ENCODE measurements at places on chromosomes 1 and 21. TPM values are rescaled to one million over a fixed set of nuclear protein-coding genes. Genes with fewer than 3 reads are reported as not detected.

DNA sequence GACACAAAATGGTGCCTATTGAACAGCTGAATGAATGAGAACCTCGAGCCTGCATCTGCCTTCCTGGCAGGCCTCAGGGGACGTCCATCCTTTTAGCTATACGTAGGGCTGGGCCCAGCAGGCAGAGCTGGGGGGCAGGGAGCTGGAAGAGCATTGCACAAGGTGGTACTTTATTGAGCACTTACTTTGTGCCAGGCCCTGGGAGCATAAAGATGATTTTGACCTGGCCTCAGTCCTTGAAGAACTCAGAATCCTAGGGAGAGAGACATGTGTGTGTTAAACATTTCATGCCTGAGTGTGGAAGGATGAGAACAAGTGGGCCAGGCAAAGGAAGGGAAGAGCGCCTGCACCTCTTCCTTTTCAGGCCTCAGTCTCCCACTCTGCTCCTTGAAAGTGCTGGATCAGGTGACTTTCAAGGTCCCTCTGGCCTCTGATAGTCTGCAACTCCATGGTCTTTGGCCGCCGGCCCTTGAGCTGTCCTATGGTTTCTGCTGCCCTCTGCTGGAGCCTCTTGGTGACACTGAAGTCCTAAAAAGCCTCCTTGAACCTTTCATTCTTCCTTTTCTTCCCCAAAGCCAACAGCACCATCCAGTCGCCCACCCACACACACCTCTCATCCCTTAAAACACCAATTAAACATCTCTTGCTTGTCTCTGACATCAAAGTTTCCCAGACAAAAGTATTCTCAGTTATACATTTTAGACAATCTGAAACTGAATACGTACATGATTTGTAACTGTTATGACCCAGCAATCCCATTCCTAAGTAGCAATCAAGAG is 3.5 kb upstream of the PEAR1 start:
- peak; percentile 85 for DNase-seq

DNA sequence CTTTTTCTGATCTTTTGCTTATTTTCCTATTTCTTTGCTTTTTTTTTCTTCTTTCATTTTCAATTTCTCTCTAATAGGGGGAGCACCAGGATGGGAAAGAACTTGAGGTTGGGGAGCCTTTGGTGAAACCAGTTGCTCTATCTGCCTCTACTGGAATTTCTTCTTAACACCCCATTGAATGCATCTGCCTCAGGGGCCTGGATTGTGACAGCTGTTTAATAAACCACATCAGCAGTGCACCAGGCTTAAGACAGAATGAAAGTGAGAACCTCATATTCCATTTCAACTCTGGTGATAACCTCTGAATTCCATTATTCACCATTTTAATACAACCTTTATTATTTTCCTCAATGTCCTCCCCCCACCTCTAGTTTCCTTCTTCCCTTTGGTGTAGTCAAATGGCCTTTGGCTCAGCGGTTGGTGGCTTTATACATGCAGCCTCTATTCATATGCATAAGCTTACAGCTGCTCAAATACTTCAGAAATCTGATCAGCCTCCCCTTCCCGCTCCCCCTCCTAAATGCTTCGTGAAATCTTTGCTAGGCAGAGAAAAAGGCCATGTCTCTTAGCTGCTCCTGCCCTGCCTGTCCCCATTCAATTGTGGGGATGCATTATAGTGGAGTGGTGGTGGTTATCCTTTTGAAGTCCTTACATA is 537.3 kb upstream of the PLXNA2 start:
- no peak for DNase-seq

- no peak for DNase-seq
Observed at GRCh38 chr1:10727751-10728232, 68.7 kb downstream of the CASZ1 start.

DNA sequence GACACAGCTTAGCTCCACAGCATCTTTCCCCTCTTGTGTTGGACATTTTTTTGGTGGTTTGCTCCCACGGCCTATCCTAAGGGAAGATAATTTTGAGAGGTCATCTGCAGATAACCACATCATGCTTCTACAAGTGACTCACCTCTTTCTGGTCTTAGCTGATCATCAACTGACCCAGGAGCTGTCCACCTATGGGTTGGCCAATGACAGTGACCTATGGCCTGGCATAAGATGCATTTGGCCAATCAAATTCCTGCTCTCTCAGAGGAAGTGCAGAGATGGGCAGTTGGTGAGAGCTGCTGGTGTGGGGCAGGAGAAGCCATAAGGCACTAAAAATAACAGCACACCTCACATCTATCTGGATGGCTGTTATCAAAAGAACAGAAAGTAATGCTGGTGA is 100.0 kb upstream of the CLDN14 start:
- peak; percentile 19 for DNase-seq

DNA sequence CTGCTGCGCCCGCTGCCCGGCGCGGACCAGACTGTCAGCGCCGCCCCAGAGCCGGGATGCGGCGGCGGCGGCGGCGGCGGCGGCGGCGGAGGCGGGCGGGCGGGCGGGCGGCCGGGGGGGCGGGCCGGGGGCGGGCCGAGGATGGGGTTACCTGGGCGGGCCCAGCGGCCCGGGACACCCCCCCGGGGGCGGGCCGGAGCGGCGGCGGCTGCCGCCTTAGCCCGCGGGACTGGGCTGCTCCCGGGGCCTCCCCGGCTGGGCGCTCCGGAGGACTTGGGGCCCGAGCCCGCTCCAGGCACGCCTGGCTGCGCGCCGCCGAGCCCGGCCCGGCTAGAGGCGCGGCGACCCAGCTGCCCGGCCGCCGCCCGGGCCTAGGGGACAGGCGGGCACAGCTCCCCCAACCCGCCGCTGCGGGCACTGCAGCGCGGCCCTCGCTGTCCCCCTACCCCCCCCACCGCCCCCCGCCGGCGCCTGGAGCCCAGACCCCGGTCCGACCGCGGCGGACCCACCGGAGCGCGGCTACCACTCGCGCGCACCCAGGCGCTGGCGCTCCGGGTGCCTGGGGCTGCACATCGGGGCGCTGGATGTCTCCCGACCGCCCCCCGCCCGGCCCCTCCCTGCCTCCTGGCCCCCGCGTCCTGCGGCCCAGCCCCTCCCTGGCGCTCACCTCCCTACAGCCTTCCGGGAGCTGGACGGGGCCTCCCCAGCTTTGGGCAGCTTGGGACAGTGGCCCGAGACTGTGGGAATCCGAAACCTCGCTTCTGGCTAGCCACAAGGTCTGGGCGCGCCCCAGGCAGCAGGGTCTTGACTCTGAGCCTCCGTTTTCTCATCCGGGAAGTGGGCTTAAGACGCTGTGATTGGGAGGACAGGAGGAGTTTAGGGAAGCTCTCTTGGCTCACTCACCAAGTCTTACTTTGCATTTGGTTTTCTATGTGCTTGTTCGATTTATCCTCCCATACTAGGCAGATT is at the start of gene WNT4:
TSS of gene WNT4 (minus strand) at position 33 of the 969 bp plus-strand sequence. CDS start 175 bp downstream, outside the sequence.
- DNase-seq, result peak; percentile 7

GRCh38 chr1:40954626-40955025 is 24.9 kb upstream of the CTPS1 start:
- DNase-seq, result no peak

GRCh38 chr21:38505654-38506523 is 7.6 kb upstream of the ERG start:
- DNase-seq, result peak; percentile 75

The TEKT2 gene
- total RNA-seq, result not detected

GRCh38 chr1:175332515-175332914 is 139.9 kb upstream of the KIAA0040 start:
- DNase-seq, result no peak

GRCh38 chr1:245763873-245764331 is 609.1 kb downstream of the KIF26B start:
- no peak for DNase-seq

The RNF186 gene
- total RNA-seq, result not detected

DNA sequence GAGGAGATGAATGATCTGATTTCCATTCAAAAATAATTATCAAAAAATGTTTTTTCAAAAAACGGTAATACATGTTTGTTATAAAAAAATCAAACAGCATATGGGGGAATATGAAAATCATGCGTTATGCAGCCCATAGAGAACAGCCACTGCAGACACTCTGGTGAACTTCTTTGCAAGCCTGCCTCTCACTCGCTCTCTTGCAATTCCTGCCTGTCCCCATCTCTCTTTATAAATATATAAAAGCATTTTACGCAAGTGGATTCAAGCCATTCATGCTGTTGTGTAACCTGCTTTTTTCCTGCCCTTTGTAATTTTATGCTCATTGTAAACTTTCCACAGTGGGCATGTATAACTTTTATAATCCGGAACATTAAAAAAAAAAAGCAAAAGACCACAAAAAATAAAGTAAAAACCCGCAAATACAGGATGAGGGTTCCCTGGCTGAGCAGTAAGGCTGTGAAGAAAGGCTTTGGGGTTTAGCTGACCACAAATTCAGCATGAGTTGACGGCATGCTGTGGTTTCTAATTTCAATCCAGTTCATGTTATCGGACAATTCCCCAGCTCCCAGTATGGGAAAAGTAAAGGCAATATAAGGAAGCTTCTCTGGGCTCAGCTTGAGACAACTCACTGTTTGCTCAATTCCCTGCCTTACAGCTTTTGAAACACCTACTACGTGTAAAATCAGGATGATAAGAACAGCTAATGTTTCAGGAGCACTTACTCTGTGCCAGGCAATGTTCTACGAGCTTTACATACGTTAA is 52.8 kb upstream of the ZBTB40 start:
- DNase-seq, result no peak

The AADACL4 gene
- total RNA-seq, result not detected

- peak; percentile 39 for DNase-seq
Observed at GRCh38 chr1:201014816-201015200, 8.7 kb downstream of the KIF21B start.

GRCh38 chr1:155569988-155570592 is 7.5 kb upstream of the ASH1L start:
- peak; percentile 83 for DNase-seq

DNA sequence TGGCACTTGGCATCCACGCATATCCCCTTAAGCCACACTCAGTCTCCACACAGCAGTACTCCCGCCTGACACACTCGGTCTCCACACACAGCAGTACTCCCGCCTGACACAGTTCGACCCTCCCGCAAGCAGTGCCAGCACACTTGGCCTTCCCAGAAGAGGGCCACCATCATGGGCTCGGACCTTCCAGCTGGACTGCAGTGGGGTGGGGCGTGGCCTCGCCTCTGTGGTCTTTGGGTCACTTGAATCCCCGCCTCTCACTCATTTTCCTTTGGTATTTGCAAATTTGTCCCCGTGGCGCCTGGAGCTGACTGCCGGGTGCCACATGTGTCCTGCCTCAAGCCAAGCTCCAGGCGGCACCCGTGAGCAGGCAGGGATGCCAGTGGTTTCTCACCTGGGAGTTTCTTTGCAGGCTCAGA is 63.7 kb downstream of the FAAP20 start:
- DNase-seq, result no peak

- no peak for DNase-seq
Observed at GRCh38 chr1:14362331-14362730, 236.2 kb upstream of the KAZN start.

- peak; percentile 37 for DNase-seq
Observed at GRCh38 chr1:230509281-230509977, 83.3 kb upstream of the PGBD5 start.

DNA sequence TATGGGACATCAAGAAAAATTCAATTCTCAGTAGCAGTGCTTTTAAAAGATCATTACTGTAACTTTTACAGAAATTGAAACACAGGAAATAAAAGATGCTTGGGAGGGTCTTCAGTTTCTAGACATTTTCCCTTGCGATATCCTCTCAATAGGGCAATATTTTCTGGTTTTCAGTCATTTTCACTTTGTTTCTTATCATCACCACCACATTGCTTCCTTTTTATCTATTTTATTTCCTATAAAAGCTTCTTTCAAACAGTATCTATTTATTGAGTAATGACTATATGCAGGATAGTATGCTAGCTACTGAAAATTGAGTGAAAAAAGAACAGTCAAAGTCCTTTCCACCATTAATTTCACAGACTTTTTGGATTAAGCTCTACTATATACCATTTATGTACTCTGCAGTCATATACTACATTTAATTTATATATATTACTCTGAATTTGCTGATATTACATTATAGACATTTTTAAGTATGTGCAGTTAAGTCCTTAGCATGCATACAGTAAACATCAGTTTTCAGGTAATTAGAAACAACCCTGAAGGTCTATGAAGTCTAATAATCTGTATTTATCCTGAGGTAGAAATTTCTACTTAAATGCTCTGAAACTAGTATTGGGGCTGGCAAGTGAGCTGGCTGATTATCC is 18.7 kb downstream of the TRMT1L start:
- DNase-seq, result no peak

DNA sequence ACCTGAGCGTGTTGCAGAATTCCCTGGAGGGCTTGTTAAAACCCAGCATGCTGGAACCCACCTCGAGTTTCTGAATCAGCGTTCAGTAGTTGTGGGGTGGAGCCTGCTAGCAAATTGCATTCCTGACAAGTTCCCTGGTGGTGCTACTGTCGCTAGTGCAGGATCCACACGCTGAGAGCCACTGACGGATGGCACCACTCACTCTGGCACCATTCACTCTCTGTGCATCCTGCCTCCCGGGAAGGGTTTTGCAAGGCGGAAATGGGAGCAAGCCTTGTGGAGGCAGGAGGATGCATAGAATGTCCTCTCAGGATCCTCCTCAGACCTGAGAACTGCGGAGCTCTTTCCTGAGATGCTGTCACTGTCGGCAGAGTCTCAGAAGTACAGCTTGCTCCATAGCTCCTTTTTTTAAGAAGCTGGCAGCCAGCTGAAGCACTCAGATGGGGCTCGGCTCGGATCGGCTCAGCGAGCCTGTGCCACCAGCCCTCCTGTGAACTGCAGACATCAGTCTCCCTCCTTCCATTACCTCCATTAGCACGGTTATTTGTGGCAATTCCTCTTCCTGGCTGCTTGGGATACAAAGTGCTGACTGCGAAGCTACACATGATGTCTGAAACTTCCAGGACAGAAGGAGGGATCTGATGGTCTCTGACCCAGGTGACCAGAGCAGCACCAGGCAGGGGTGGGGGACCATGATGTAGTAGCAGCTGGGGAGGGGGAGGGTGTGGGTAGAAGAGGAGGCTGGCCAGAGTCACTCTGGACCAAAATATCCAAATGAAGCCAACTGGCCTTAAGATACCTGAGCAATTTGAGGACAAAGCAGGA is 89.6 kb downstream of the C1orf94 start:
- DNase-seq, result peak; percentile 36

DNA sequence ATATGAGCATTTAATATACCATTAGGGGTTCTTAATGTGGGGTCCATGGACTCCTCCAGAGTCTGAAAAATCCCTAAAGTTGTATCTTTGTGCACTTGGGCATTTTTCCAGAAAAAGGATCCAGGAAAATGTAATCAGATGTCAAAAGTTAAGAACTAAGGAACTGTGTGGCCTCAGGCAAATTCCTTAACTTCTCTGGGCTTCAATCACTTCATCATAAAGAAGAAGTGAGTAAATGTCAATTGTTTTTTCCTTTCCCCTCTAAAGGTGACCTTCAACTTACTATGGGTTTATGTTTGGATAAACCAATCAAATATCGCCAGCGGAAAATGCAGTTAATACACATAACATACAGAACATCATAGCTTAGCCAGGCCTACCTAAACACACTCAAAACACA is 2.5 kb downstream of the MAD2L2 start:
- DNase-seq, result no peak
